Hematopoietic multipotent progenitor cell treated with erythropoietin and hydrocortisone succinate and interleukin-3 and kit ligand, for 15 days (in vitro differentiated cells): ENCODE measurements at places on chromosomes 4 and X.

- DNase-seq = no peak
Measured at GRCh38 chr4:27490766-27491165, 630.1 kb downstream of the STIM2 start.

GRCh38 chrX:130165181-130165702 is 399 bp downstream of the AIFM1 start:
- DNase-seq = peak; percentile 26

GRCh38 chr4:179145746-179146525 is 1703.7 kb upstream of the AGA start:
- no peak for DNase-seq

GRCh38 chr4:28600958-28601357 is 1740.3 kb downstream of the STIM2 start:
- DNase-seq = no peak

GRCh38 chr4:56978750-56979303 is at the start of gene POLR2B:
Gene POLR2B, plus strand, starts transcription at chr4:56978896. Its CDS starts 90 bp downstream, at chr4:56978986.
- peak; percentile 94 for DNase-seq

GRCh38 chr4:15794905-15795304 is 16.8 kb downstream of the CD38 start:
- no peak for DNase-seq

DNA sequence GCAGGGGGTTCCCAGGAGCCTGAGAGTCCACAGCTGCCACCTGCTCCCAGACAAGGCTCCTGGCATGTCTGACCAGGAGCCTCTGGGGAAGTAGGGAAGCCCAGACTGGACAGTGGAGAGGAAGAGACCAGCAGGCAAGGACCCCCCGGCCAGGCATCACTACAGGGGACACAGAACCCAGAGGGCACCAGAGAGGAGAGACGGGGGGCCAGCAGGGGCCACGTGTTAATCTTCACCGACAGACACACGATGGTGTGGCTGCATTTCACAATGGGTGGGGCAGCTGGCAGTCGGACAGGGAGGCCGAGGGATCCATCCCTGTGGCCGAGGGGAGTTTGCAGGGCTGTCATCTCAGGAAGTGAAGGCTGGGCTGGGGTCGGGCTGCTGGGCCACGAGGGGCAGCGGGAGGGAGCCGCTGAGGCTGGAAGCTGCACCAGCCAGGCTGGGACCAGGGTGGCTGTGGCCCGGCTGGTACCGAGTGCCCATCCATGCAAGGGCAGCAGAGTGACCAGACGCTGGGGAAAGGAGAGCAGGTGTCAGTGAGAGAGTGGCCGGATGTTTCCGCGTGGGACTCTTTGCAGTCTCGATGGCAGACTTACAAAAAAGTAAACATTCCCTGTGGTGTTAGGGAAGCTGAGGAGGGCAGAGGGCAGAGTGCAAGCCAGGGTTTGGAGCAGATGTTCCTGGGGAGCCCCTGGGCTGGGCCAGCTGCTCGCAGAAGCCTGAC is 4.7 kb downstream of the PDE6B start:
- no peak for DNase-seq

DNA sequence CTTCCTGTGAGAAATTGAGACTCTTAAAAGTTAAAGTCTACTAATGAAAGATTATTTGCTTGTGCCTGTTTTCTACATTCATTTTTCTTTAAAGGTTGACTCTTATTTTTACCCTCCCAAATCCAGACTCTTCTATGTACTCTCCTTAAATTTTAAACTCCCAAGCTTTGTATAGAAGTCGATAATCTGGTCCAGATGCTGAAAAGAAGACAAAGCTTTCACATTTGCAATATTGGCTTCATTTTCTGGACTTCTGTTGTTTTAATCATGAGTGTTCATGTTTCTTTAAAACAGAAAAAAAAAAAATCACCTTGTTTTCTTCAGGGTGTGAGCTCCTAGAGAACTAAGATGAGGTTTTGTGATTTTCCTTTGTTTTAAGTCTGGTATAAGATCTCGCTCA is 53.2 kb upstream of the TBC1D14 start:
- DNase-seq = no peak

DNA sequence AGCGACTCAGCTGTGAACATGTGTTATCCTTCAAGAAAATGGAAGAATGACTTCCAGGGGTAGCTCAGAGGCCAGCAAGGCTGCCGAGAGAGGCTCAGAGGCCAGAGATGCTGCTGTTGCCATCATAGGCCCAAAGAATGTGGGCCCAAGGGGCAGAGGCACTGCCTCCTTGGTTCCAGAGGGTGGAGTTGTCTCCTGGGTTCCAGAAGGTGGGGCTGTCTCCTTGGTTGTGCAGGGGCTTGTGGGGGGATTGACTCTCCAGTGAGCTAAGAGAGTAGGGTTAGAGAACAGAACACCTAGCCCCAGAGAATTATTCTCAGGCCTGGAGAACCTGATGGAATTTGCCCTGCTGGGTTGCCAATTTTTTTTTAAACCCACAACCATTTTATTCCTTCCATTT is 62.6 kb downstream of the DGKK start:
- no peak for DNase-seq
